BE2C (cell line): ENCODE measurements at places on chromosomes 7 and 10.
A peak's percentile ranks its signal among the peaks of the same experiment; 100 is the strongest.

GRCh38 chr7:135944753-135945152 is 32.4 kb downstream of the MTPN start:
- DNase-seq: no peak

GRCh38 chr10:107727767-107728317 is 563.3 kb upstream of the SORCS1 start:
- peak; percentile 14 for DNase-seq

GRCh38 chr7:88020953-88021665 is 87.1 kb downstream of the ADAM22 start:
- no peak for DNase-seq

- no peak for DNase-seq
Observed at GRCh38 chr10:110407301-110408170, 90.2 kb upstream of the DUSP5 start.

- peak; percentile 51 for DNase-seq
Observed at GRCh38 chr10:97542169-97543024, 30.2 kb upstream of the ANKRD2 start.

GRCh38 chr7:38438970-38439369 is 165.5 kb upstream of the TARP start:
- DNase-seq: no peak
